NT2/D1 (cell line): ENCODE measurements at places on chromosomes 16 and 17.

DNA sequence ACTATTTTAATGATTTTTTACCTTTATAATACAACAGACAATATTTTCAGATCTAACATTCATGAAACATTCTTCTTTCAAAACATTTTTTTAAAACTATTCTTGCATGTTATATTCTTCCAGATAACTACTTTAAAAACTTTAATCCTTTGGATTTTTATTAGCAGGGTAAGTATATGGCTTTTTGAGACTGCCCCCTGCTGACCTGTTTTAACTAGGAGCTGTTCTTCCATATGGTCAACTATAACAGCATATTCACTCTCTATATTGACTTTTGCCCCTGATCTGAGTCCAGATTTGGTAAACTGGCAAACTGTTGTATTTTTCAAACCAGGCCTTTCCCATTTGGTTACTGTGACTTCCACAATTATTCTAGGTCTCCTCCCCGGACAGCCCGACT is 16.5 kb downstream of the ZNF18 start:
- no peak for DNase-seq

GRCh38 chr17:61834610-61835009 is 28.7 kb downstream of the BRIP1 start:
- DNase-seq = no peak

DNA sequence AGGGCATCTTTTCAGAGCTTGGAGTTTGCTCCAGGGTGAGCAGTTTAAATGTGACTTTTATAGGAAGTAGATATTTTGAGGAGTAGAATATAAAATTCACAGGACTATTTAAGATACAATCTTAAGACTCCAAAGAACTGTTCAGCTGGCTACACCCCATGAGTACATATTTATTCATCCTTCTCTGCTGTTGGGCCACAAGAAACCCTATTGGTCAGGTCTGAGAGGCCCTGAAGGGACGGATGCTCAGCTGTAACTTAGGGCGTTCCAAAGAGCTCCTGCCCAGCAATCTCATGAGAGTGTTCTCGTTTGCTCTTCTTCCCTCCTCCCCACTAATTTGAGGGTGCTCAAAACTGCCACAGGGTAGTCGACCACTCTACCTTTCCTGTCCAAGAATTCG is 7.3 kb downstream of the ST6GALNAC2 start:
- DNase-seq = no peak

DNA sequence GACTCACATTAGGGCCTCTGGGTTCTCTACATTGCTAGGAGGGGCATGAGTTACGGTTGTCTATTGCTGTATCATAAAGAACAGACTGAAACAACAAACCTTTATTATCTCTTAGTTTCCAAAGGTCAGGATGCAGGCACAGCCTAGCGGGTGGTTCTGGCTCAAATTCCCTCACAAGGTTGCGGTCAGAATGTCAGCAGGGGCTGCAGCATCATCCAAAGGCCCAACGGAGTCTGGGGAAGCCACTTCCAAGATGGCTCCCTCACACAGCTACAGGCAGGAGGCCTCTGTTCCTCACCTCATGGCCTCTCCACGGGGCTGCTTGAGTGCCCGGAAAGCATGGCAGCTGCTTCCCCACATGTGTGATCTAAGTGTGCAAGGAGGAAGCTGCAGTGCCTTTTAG is 29.6 kb upstream of the ZFPM1 start:
- DNase-seq = no peak

DNA sequence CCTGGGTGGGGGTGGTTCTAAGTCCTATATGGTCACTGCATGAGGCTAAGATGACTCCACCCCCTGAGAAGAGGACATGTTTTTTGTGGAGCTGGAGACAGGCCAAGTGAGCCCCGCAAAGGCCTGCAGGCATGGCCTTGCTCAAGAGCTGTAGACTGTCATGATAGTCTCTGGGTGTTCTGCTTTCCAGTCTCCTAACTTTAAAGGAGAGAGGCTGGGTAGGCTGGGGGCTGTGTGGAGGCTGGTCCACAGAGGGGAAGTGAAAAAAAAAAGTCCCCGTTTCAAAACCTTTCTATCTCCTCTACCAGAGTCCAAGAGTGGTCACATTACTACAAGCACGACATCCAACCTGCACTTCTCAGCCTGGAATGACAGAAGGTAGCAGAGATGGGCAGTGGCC is 27.1 kb downstream of the CDRT4 start:
- DNase-seq = no peak

DNA sequence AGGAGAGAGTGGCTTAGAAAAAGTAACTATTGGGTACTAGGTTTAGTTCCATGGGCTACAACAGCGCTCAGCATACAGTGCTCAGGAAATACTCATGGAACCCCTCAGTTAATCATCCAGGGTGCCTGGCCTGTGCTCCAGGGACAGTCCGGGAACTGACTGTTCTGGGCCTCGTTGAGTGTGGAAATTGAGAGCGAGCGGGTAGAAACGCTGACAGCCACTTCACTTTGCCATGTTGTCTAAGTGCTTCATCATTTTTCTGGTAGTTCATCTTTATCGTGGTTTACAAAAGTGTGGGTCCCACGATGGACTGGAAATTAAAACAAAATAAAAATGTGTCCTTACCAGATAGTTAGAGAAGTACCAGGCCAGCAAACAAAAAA is 31.6 kb upstream of the DNAH17 start:
- DNase-seq = no peak

DNA sequence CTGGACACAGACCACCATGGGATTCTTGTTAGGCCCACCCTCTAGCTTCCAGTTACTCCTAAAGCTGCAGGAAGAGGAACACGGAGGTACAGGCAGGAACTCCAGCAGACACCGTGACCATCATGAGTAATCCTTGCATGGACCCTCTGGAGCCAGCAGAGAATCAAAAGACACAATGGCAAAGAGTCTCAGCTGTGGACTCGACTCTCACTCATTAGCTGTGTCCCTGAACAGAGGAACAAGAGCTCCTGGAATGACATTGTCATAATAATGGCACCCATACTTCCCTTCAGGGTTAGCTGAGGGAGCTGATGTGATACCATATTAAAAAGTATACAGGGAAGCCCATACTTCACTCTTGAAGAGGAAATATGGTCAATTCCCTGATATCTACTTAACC is 176.3 kb upstream of the ASIC2 start:
- DNase-seq = no peak

GRCh38 chr16:15461376-15461775 is 27.0 kb downstream of the BMERB1 start:
- DNase-seq = no peak

DNA sequence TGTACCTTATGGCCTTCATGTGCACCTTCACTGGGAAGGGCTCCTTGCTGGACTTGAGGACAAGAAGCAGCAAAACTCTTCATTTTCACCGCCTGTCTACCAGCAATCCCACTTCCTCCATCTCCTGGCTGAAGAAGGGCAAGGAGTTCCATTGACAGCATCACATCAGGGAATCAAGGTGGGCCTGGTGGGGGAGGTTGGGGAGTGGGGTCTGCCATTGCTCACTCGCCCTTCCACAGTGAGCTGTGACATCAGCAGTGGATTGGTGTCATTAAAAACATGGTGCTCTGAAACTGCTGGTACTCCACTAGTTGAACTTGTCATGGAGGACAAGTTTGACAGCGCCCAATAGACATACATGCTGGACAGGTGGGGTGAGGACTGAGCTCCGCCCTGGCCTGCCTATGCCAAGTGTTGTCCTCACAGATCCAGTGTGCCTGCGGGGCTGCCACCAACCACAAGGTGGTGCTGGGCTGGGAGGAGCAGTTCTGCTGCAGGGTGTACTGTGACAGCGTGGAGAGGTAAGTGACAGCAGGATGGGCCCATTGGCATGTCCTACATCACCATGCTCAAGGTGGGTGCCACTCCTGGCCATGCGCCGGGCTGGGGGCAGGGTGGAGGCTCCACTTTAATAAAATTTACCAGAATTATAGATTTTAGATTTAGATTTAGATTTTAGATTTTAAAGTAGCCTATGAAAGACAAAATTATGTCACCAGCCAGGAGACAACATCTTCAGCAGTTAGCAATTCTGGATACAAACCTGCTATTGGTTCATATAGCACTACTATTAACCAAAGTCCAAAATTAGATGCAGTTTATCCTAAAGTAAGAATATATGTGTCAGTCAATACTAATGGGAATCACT is 1729.1 kb downstream of the TP53TG3F start:
- DNase-seq = peak; percentile 18

GRCh38 chr16:53614346-53614745 is 89.3 kb downstream of the RPGRIP1L start:
- DNase-seq = no peak

DNA sequence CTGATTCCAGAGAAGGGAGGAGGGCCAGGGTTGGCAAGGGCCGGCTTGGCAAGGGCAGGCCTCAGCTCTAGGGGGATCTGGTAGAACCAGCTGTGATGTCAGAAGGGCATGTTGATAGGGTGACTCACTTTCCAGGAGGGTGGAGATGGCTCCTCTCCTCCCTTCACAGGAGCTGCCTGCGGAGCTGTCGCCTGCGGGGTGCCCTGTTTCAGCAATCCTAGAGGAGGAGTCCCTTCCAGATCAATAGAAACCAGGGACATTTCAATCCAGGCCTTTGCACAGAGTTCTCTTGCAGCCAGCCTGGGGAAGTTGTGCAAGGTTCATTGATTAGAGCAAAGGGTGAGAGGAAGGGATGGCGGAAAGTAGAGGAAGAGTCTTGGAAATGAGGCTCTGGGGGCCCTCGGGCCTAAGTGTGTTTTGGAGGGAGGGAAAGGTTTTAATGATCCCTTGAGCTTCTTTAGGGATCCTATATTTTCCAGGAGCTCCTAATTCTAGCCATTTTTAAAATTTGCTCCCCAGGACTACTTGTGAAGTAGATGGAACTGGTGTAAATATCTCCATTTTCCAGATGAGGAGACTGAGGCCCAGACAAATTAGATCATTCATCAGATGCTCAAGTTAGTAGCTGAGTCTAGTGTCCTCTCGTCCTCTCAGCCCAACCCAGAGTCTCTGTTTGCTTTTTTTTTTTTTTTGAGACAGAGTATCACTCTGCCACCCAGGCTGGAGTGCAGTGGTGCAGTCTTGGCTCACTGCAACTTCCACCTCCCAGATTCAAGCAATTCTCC is 24.8 kb upstream of the CSNK2A2 start:
- no peak for DNase-seq

GRCh38 chr17:71679832-71680231 is 441.0 kb upstream of the SOX9 start:
- DNase-seq = no peak

GRCh38 chr16:78184238-78185183 is 85.1 kb downstream of the WWOX start:
- DNase-seq = no peak

GRCh38 chr17:19978209-19978802 is 678 bp upstream of the AKAP10 start:
- DNase-seq = no peak

DNA sequence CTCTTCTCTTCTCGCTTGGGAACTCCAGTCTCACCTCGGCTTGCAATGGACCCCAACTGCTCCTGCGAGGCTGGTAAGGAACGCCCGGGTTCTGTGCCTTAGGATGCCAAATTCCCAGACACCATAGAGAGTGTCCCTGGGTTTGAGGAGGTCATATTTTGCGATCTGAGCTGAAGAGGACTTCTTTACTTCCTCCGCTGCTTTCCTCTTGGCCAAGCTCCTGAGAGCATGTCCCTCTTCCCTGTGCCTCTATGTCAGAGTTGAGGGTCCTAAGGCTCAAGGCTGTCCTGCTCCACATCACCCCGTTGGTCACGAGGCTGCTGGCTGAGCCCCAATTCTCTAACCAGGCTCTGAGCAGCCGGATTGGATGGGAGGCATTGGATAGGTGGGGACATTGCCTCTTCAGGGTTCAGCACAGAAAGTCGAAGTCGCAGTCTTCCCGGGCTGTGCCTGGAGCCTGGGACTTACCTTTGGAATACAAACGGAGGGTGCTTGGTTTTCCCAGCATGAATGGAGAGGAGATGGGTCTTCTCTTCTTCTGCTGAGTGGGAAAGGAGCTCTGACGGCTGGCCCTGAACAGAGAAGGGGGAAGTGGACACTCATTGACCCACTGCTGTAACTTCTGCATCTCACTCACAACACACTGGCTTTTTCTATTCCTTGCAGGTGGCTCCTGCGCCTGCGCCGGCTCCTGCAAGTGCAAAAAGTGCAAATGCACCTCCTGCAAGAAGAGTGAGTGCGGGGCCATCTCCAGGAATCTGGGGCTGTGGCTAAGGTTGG is 416 bp downstream of the MT1H start:
- DNase-seq = no peak

GRCh38 chr16:68355447-68356248 is 44.8 kb downstream of the PRMT7 start:
- DNase-seq = no peak

- DNase-seq = no peak
These were observed 41.0 kb downstream of the TADA2A start for GRCh38 chr17:37447641-37448040.

DNA sequence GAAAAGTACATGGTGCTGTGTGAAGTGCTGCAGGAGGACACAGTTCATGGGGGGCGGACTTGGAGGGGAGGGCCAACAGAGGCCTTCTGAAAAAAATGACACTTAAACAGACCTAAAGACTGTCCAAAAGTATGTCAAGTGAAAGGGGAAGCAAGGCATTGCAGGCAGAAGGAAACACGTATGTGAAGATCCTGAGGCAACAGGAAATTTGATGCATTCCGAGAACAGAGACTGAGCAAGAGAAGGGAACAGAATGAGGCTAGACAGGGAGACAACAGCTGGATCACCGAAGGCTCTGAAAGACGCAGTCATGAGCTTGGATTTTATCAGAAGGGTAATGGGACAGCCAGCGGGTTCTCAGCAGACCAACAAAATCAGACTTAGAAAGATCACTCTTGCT is 1.1 kb downstream of the IFT20 start:
- DNase-seq = no peak
